Endodermal cell (in vitro differentiated cells): ENCODE measurements at places on chromosomes 1 and 21.

- DNase-seq: no peak
- H3K4me3 ChIP-seq: no peak overlapping the region
- peaks cover 19% of the 10 kb centered on the region for H3K36me3 ChIP-seq
- H3K27ac ChIP-seq: no peak overlapping the region
Observed at GRCh38 chr1:161747801-161748200, 1.8 kb upstream of the DUSP12 start.

GRCh38 chr21:15480160-15480559, 249.6 kb upstream of the USP25 start:
- DNase-seq: no peak
- H3K27ac ChIP-seq: no peak overlapping the region
- H3K27me3 ChIP-seq: no peaks in the 10 kb centered on the region
- H3K4me3 ChIP-seq: no peak overlapping the region
- H3K36me3 ChIP-seq: no peaks in the 10 kb centered on the region

DNA sequence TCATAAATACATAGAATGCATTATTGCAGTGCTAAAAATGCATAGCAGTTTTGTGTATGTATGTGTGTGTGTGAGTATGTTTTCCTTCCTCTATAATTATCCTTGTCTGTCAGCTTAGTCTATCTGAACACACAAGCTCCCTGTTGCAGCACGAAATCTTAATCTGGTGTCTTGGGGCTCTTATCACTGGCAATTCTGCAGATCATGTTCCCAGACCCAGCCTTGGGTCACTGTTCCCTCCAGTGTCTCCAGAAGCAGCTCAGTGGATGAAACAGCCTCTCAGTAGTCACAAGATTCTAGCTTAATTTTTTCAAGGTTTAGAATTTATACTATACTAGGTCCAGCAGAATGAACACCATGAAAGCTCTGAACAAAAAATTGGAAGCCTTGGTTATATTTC, 777.9 kb downstream of the MRPL39 start:
- peak overlapping the region; percentile 14 for H3K4me3 ChIP-seq
- no peaks in the 10 kb centered on the region for H3K36me3 ChIP-seq

DNA sequence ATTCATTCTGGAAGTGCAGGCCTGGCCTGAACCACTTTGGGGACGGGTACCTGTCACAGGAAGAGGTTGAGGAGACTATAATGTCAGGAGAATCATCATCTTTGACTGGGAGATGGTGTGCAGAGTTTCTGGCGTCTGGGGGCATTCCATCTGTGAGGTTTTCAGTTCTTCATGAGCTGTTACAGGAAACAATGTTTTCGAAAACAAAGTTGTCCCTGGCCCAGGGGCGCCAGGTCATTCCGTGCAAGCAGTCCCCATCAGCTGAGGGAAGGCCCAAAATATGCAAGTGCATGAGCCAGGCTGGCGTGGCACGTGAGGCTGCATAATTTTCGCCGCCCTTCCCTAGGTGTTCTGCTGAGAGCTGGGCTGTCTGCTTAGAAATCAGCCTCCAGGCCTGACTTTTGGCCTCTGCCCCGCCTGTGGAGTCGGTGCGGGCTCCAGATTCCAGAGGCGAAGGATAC, 68.4 kb upstream of the ATP5PO start:
- H3K27ac ChIP-seq: no peak overlapping the region

DNA sequence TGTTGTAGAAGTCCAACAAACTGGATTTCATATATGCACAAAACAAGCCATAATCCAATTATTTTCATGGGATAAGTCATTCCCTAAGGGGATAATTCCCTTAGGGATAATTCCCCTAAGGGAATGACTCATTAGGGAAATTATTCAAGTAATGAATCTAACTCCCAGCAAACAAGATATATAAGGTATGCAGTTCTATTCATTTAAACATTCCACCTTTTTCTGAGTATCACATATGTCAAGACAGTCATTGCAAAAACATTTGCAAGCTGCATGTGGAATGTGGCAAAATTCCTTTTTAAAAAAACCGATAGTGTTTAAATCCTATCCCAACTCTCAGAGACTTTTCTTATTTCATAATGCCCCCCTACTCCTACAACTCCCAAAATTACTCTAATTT, 131.2 kb downstream of the AKT3 start:
- DNase-seq: no peak
- no peak overlapping the region for H3K27ac ChIP-seq
- no peaks in the 10 kb centered on the region for H3K4me1 ChIP-seq
- H3K36me3 ChIP-seq: no peaks in the 10 kb centered on the region
- no peak overlapping the region for H3K4me3 ChIP-seq
- H3K27me3 ChIP-seq: no peaks in the 10 kb centered on the region

DNA sequence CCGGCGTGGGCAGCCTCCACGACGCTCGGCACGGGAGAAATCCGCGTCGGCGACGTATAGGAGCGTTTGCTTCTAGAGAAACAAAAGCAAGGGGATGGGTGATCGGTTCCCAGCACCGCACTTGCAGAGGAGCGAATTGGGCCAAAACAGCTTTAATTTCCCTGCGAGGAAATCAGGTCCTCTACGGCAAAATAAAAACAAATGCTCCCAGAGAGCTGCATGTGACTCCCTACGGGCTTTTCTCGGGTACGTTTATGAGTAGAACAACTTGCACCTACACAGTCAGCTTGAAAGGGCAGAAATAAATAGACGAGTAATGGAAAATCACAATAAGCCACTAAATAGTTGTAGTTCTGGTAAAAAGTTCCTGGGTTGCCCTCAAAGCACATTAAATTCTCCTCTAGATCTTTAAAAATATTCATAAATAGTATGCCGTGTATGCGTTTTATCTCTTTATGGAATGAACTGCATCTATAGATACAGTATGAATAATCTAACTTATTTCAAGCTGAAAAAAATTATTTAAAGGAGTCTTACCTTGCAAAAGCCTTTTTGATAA, 1.2 kb downstream of the NHLH2 start:
- DNase-seq: no peak
- no peaks in the 10 kb centered on the region for H3K4me1 ChIP-seq
- peak overlapping the region; percentile 84 for H3K4me3 ChIP-seq
- peaks cover 41% of the 10 kb centered on the region for H3K27me3 ChIP-seq

- no peak for DNase-seq
- H3K4me1 ChIP-seq: no peaks in the 10 kb centered on the region
- H3K4me3 ChIP-seq: no peak overlapping the region
- H3K36me3 ChIP-seq: no peaks in the 10 kb centered on the region
- H3K27me3 ChIP-seq: no peaks in the 10 kb centered on the region
- no peak overlapping the region for H3K27ac ChIP-seq
Observed at GRCh38 chr1:94963864-94964263, 37.0 kb upstream of the CNN3 start.

DNA sequence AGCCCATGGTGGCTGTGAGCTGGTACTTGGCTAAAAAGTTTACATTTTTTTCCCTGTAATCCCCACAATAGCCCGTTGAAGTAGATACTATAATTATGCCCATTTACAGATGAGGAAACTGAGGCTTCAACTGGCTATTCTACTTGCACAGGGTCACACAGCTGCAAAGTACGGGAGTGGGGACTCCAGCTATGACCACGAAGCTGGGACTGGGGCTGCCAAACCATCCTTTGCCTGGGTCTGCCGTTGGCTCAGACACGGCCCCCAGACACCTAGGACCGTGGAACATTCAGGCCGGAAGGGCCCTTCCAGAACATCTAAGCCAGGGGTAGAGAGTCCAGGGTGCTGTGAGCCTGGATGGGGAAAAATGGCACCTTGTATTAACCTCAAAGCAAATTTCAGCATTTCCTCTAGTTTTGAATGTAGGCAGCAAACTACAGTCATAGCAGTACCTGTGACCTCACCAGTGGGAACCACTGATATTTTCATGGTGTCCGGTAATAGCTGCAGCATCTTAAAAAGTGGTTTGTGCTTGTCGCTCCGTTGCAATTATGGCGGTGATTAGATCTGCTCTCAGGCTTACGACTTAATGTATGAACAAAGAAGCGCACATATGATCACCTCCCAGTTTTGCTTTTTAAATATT, 4.3 kb downstream of the TP73 start:
- H3K4me3 ChIP-seq: no peak overlapping the region
- DNase-seq: no peak

- H3K27me3 ChIP-seq: no peaks in the 10 kb centered on the region
- no peaks in the 10 kb centered on the region for H3K4me1 ChIP-seq
- no peak overlapping the region for H3K4me3 ChIP-seq
- DNase-seq: no peak
- H3K36me3 ChIP-seq: no peaks in the 10 kb centered on the region
Observed at GRCh38 chr1:81458186-81458585, 342.5 kb upstream of the ADGRL2 start.

GRCh38 chr1:63429281-63429680, 61.9 kb downstream of the ALG6 start:
- H3K27me3 ChIP-seq: no peaks in the 10 kb centered on the region
- H3K4me3 ChIP-seq: no peak overlapping the region

DNA sequence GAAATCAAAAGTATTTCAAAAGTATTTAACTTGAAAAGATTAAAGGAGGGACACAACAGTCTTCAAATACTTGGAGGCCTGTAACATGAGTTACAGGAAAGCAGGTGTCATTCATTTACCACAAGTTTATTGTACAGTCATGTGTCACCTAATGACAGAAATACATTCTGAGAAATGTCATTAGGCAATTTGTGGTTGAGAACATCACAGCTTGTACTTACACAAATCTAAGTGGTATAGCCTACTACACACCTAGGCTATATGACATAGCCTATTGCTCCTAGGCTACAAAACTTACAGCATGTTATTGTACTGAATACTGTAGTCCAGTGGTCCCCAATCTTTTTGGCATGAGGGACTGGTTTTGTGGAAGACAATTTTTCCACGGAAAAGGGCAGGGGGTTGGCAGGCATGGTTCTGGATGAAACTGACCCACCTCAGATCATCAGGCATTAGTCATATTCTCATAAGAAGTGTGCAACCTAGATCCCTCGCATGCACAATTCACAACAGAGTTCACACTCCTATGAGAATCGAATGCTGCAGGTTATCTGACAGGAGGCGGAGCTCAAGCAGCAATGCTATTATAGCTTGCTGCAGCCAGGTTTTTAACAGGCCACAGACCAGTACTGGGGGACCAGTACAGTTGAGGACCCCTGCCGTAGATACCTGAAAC, 25.0 kb upstream of the PHTF1 start:
- no peak overlapping the region for H3K27ac ChIP-seq
- no peaks in the 10 kb centered on the region for H3K4me1 ChIP-seq
- H3K36me3 ChIP-seq: peaks cover 7% of the 10 kb centered on the region
- DNase-seq: no peak
- H3K27me3 ChIP-seq: no peaks in the 10 kb centered on the region

- no peaks in the 10 kb centered on the region for H3K27me3 ChIP-seq
- H3K27ac ChIP-seq: no peak overlapping the region
- H3K4me3 ChIP-seq: no peak overlapping the region
- no peak for DNase-seq
Observed at GRCh38 chr1:818618-819291, 105.0 kb upstream of the SAMD11 start.

DNA sequence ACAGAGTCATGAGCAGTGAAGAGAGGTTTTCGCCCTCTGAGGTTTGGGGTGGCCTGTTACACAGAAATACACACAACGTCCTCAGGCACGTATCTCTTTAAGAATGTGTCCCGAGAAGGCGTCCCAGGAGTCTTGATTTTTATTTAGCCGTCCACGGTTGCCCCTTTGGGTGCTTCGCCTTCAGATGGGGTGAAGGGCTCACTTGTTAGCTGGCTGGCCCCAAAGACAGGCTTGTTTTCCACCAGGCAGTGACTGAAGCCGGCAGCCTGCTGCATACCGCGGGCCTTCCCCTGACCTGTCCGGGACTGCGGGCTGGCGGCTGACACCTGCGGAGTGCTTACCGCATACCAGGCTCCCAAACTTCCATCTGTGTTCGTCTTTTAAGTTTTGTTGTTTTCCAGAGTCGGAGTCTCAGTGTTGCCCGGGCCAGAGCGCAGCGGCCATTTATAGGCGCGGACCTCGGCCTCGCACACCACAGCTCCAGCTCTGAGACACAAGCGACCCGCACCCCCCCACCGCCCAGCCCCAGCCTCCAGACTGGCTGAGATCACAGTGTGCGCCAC, 1.6 kb upstream of the ADARB1 start:
- no peaks in the 10 kb centered on the region for H3K36me3 ChIP-seq
- no peak overlapping the region for H3K4me3 ChIP-seq
- H3K27me3 ChIP-seq: peaks cover 15% of the 10 kb centered on the region
- peak; percentile 75 for DNase-seq
- no peak overlapping the region for H3K27ac ChIP-seq

DNA sequence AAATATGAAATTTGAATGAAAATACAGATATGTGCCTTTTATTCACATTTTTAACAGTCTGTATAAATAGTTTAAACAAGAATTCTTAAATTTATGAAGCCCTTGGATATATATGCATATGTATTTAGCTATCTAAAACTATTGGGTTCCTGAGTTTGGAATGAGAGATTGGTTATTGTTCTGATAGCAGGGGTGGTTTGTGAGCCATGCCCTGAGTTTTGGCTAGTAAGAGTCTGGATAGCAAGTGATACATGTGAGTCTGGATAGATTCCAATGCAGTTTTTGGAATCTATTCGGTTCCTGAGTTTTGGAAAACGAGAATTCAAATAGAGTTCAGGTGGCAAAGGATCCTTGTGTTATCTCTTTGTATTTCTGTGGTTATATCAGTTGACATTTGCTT, 2.8 kb downstream of the MAN1A2 start:
- no peaks in the 10 kb centered on the region for H3K4me1 ChIP-seq
- H3K27ac ChIP-seq: no peak overlapping the region
- H3K4me3 ChIP-seq: peak overlapping the region; percentile 95
- H3K36me3 ChIP-seq: no peaks in the 10 kb centered on the region

DNA sequence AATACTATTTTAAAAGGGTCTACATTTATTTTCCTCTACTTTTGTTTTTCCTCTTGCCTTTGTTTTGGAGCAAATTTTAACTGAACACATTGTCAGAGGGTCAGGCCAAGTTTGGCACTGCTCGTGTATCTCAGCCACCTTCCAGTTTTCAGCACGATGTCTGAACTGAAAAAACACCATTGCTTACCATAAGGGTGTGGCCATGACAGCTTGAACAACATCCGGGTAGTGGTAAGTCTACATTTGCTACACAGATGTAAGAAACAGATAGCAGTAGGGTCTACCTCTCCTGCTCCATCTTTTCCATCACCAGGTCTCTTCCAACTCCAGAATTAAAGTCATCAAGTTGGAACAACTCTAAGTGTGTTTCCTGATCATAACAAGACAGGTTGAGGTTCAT, 4.2 kb downstream of the HIVEP3 start:
- peaks cover 35% of the 10 kb centered on the region for H3K27me3 ChIP-seq
- no peak overlapping the region for H3K4me3 ChIP-seq
- peaks cover 4% of the 10 kb centered on the region for H3K4me1 ChIP-seq
- DNase-seq: no peak
- no peaks in the 10 kb centered on the region for H3K36me3 ChIP-seq

DNA sequence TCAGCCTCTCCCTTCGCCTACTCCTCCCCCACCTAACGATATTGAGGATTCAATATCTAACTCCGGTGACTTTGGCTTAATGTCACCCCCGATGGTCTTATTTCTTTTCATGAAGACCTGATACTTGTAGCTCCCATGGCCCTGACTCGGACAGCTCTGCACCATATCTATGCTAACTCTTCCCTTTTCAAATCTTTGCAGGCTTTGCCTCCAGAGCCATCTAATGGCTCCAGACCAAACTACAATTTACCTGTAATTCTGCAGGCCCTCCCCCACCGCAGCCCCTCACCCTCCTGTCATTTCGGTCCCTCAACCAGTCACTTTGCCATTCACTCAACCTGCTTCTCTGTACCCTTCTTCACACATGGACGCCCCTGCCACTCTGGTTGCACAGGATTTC, 7.9 kb upstream of the GSTM5 start:
- H3K4me3 ChIP-seq: no peak overlapping the region
- DNase-seq: no peak
- no peaks in the 10 kb centered on the region for H3K36me3 ChIP-seq
- no peak overlapping the region for H3K27ac ChIP-seq
- H3K27me3 ChIP-seq: no peaks in the 10 kb centered on the region

GRCh38 chr1:59236721-59237545, 60.0 kb upstream of the FGGY start:
- H3K4me1 ChIP-seq: no peaks in the 10 kb centered on the region
- no peaks in the 10 kb centered on the region for H3K27me3 ChIP-seq
